ENCODE measurements at places on chromosomes 6 and 20. TPM values are rescaled to one million over a fixed set of nuclear protein-coding genes. Genes with fewer than 3 reads are reported as not detected.

RSPO4 gene
- not detected for polyA plus RNA-seq

CGA gene
- 0.17 TPM for polyA plus RNA-seq

ADGRB3 gene
- polyA plus RNA-seq: not detected

RNF114 gene
- 55.0 TPM for polyA plus RNA-seq

NHLRC1 gene
- polyA plus RNA-seq: 1.0 TPM

LRFN2 gene
- polyA plus RNA-seq: not detected

FOXF2 gene
- polyA plus RNA-seq: 16.3 TPM

OTOR gene
- not detected for polyA plus RNA-seq

MAPK13 gene
- 2.8 TPM for polyA plus RNA-seq

DEFB121 gene
- polyA plus RNA-seq: not detected

MAVS gene
- polyA plus RNA-seq: 15.5 TPM

FAM50B gene
- 7.4 TPM for polyA plus RNA-seq

PRRT1 gene
- 0.99 TPM for polyA plus RNA-seq

IL17F gene
- polyA plus RNA-seq: not detected

BPI gene
- 0.05 TPM for polyA plus RNA-seq

KCNK16 gene
- polyA plus RNA-seq: not detected

AMD1 gene
- 32.2 TPM for polyA plus RNA-seq

TRIM10 gene
- polyA plus RNA-seq: not detected

ZC2HC1B gene
- not detected for polyA plus RNA-seq

AVP gene
- not detected for polyA plus RNA-seq

CCM2L gene
- not detected for polyA plus RNA-seq

TNFRSF6B gene
- 12.0 TPM for polyA plus RNA-seq

GLO1 gene
- 53.3 TPM for polyA plus RNA-seq

RIMS1 gene
- 0.46 TPM for polyA plus RNA-seq

PPP1R16B gene
- polyA plus RNA-seq: not detected

RIPOR3 gene
- polyA plus RNA-seq: 1.7 TPM

STK4 gene
- 8.3 TPM for polyA plus RNA-seq

UBE2V1 gene
- polyA plus RNA-seq: 138 TPM

KHDC1 gene
- 5.5 TPM for polyA plus RNA-seq

ZNF512B gene
- polyA plus RNA-seq: 15.9 TPM

SLC4A11 gene
- 0.95 TPM for polyA plus RNA-seq

TREML2 gene
- polyA plus RNA-seq: not detected

LY6G5C gene
- polyA plus RNA-seq: 2.1 TPM

JAG1 gene
- 9.4 TPM for polyA plus RNA-seq

CAP2 gene
- 31.3 TPM for polyA plus RNA-seq

CARMIL1 gene
- polyA plus RNA-seq: 0.90 TPM

MEP1A gene
- polyA plus RNA-seq: not detected

Data from IMR-90 (cell line).